ENCODE measurements at places on chromosomes 5 and 9. TPM values are rescaled to one million over a fixed set of nuclear protein-coding genes. Genes with fewer than 3 reads are reported as not detected.

The MBLAC2 gene
- 3.7 TPM for total RNA-seq

The GMCL2 gene
- not detected for total RNA-seq

The PCBD2 gene
- total RNA-seq: 19.8 TPM

The CATSPER3 gene
- total RNA-seq: not detected

The S100Z gene
- total RNA-seq: not detected

The LCN1 gene
- total RNA-seq: not detected

The INSL6 gene
- not detected for total RNA-seq

The SPINK9 gene
- not detected for total RNA-seq

The IL9 gene
- total RNA-seq: not detected

GRCh38 chr5:57705769-57706168, 223.2 kb upstream of the ACTBL2 start:
- no peak for DNase-seq

GRCh38 chr9:78280982-78281668, 15.8 kb upstream of the PSAT1 start:
- DNase-seq: peak; percentile 98

GRCh38 chr5:120388016-120388781, 75.9 kb upstream of the PRR16 start:
- DNase-seq: peak; percentile 76

- DNase-seq: no peak
Measured at GRCh38 chr5:2656206-2656605, 95.3 kb downstream of the IRX2 start.

GRCh38 chr5:126814721-126815404, 37.9 kb downstream of the LMNB1 start:
- no peak for DNase-seq

DNA sequence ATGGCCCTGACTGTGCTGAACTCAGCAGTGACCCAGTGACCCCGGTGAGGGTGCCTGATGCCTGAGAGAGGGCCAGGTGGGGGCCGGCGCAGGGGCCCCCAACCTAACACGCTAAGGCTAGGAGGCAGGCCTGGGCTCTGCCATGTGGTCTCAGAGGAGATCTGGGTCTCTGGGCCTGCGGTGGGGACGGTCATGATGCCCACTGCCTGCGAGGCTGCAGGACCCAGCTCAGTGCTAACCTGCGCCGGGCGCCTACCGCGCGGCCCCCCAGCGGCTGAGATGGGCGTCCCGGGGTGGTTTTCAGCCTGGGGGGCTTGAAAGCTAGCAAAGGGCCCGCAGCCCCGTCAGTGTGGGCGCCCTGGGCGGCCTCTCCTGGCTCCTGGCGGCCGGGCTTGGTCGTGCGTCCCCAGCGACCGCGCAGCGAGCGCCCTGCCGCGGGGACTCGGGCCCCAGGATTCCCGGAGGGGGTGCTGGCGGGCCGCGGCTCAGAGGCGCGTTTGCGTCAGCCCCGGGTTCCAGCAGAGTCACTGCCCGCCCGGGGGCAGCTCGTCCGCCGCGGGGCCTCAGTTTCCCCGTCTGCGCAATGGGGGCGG, 2.5 kb downstream of the EGFL7 start:
- no peak for DNase-seq

DNA sequence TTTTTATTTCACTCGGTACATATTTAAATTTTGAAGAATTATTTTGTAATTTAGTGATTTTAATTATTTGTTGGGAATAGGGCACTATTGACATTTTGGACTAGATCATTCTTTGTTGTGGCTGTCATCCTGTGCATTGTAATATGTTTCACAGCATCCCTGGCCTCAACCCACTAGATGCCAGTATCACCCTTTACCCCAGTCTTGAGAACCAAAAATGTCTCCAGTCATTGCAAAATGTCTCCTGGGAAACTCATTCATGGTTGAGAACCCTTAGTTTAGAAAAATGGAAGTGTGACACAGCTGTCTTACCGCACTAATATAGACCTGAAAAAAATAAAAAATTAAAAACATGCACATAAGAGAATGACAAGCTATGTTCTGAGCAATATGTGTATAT, 88.4 kb upstream of the CCDC152 start:
- no peak for DNase-seq

DNA sequence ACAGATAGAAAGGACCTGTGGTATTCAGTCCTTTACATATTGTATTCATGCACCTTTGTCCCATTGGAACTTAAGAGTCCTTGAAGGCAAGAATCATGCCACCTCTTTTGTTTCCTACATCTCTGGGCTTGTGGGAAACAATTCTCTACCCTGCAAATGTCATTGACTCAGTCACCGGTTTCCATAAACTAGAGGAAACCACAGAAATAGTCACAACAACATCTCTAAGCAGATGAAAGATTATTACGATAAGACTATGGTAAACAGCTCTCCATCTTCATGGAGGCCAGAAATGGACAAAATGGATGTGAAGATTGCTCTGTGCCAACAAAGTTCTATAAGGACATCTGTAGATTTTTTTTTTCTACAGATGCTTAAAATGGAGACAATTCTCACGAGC, 165.5 kb downstream of the PIK3R1 start:
- no peak for DNase-seq

GRCh38 chr5:112136773-112137172, 282.3 kb downstream of the EPB41L4A start:
- DNase-seq: no peak

DNA sequence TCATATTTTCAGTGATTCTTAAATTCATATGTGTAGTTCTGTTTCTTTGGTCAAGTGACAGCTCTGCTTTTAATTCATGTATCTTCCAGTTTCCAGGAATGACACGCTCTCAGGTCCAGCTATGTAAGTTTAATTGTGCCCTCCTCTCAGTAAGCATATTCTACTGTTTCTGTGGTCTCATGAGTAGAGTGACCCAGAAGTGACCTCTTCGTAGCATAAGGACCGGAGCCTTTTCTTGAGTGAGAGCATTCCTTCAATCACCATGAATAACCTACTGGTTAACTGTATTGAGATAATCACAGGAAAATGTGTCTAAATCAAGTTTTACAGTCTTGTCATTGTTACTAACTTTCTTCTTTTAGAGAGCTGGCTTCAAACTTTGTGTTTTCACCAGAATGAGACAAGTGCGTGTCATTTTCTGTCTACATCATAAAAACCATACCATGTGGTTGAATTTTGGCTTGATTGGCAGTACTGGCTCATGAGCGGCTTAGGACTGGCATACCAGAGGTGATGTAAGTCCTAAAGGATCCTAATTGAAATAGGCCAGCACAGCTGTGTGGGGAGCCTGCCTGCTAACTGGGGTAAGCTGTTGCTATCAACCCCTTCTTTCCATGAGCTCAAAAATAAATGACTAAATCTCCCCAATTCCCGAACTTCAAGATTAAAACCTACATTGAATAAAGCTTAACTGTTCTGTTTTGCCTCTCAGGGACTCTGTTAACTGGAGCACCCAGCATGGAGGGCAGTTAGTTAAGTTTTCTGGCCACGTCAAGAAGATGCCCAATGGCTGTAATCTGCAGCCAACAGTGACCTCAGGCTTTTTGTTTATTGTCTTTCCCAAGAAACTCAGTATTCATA, 4.8 kb downstream of the ADAMTSL1 start:
- DNase-seq: peak; percentile 90

DNA sequence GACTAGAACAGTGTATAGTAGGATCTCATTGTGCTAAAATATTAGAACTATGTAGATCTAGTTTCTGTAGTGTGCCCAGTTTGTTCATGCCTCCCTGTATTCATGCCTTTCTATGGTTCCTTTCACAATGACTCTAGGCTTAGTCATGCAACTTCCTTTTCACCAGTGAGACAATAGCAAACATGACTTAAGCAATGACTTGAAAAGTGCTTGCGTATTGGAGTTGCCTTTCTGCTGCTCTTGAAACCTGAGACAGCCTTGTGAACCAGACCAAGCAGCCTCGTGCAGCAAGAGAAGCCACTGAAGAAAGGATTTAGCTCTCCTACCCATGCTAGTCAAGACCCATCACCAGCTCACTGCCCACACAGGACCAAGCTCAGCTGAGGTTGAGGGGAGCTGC, 294.5 kb upstream of the TAS2R1 start:
- DNase-seq: peak; percentile 68

DNA sequence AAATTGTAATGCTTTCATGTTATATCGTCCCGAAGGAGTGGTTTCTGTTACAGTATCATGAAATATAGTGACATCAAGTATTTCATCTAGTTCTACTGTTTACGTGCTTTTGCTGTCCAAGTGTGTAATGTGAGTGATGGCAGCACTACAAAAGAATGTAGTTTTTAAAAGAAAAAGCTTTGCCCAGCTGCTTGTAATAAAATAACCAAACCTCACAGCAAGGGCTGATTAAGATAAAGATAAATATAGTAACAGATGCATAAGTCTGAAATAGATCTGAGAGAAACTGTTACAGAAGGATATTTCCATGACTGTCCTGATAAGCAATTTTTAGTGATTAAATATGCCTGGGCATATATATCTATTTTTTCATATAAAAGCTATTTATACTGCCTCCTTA, 106.4 kb downstream of the AUH start:
- peak; percentile 33 for DNase-seq

DNA sequence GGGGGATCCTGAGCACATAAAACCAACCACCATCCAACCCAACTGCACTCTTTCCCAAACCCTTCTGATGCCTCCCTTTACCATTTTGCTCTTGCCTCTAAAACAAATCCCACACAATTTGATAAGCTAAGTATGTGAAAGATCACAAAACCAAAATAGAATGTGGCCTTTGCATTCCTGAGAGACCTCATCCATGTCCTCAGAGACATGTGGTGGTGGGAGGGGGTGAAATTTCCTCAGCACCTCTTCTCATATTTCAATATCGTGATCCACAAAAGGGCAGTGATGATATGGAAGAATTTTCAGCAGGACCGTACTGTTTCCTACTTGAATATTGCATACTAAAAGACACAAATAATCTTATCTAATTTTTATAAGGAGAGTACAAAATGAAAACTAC, 423.3 kb downstream of the TLE1 start:
- DNase-seq: peak; percentile 80

GRCh38 chr5:129459777-129460671, at the start of gene ADAMTS19:
Gene ADAMTS19 (plus strand): TSS chr5:129460298. CDS start chr5:129460392, 94 bp downstream.
- peak; percentile 40 for DNase-seq

DNA sequence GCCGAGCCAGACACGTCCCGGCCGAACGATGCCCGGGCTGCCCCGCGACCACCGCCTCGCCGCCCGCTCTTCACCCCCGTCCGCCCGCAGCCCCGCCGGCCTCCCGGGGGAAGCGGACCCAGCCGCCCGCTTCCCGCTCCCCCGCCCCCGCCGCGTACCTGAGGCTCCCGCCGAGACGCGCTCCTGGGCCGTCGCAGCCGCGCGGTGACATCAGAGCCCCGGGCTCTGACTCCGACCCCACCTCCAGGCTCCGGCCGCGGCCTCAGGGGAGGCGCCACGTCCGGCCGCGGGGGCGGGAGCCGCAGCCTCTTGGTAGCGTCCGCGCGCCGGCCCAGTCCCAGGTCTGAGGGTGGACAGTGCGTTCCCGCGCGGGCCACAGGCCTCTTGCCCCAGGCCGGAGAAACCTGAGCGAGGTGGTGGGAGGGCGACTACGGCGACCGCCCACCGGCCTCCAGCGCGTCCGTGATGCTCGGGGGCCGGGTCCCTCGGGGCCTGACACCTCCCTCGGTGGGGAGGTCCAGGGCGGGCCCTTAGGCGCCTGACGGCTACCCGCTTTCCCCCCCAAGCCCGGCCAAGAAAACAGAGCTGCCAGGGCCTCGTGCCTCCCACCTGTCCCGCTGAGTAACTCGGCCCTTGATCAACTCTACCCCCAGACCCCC, at the start of gene SHROOM1:
SHROOM1 (minus strand) TSS at position 212 of the 659 bp plus-strand sequence. CDS start 4,507 bp downstream, outside the sequence.
- DNase-seq: peak; percentile 43

DNA sequence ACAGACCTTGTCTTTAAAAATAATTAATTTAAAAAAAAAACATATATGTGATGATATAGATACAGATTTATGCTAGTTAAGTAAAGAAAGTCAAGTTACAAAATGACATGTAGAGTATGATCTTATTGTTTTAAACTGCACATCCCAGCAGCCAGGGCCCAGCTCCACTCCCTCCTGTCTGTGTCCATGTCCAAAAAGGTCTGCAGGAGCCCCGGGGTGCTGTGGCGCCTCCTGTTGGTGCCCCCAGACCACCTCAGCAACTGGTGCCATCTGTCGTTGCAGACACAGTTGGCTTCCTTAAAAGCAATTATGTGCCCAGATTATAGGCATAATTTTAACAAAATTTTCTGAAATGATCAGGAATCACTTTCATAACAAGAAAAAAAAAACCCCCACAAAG, 33.3 kb downstream of the IPPK start:
- DNase-seq: no peak

DNA sequence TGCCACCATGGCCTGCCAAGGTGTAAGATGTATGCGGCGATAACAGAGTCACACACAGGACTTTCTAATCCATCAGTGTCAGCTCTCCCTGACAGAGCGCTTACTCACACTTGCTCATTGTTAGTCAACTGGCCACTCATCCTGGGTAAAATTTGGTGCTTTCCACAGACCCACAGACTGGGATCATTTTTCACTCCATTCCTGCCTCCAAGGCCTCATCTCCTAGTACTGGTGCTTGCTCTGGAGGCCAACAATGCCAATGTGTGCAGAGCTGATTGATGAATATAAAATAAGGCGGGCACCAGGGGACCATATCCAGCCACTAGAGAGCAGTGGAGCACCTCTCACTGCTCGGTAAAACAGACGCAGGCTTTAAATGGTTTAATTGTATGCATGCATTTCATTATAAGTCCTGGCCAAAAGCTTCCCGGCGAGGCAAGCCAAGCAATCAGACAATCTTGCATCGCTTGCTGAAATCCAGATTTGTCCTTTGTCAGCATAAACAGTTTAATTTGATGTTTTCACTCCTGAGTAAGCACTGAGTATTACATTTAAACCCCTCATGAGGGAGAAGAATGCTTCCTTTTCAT, 22.3 kb downstream of the PSMB7 start:
- DNase-seq: peak; percentile 85

- DNase-seq: no peak
Measured at GRCh38 chr5:167812871-167813270, 478.6 kb upstream of the WWC1 start.

- DNase-seq: no peak
Measured at GRCh38 chr5:119105971-119106370, 35.1 kb downstream of the DMXL1 start.

DNA sequence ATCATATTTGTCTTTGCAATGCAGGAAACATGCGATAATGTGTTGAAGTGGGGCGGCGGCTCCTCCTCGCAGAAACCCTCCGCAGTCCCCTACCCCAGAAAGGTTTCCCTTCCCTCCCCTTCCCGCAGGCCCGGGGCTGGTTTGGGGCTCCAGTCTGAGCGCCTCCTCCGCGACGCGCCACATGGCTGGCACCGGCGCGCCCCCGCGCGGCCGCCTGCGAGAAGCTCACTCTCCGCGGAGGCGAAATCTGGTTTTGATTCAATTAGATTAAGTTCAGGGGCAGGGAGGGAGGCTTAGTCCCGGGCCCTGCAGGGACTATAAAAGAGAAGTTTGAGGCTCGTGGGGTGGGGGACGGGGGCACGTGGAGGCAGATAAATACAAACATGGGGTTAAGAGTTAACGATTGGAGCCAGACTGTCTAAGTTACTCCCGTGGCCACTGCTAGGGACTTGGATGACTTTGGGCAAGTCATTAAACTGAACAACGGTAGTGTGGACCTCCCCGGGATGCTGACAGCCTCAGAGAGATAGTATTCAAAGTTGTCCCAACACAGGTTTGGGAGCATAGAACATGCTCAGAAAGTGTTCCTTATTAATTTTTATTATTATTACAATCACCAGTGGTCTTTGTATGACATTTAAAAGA, 69.4 kb downstream of the MSX2 start:
- peak; percentile 77 for DNase-seq

Data from myocyte (in vitro differentiated cells).